ENCODE measurements at places on chromosomes 3 and 15.

GRCh38 chr3:191133359-191133758 lies 65.7 kb upstream of the OSTN start:
- DNase-seq: no peak

GRCh38 chr15:81000624-81001151 lies at the start of gene TLNRD1:
TSS of gene TLNRD1 (plus strand) at chr15:81000923. CDS start at chr15:81002272, 1,349 bp downstream.
- peak; percentile 82 for DNase-seq

DNA sequence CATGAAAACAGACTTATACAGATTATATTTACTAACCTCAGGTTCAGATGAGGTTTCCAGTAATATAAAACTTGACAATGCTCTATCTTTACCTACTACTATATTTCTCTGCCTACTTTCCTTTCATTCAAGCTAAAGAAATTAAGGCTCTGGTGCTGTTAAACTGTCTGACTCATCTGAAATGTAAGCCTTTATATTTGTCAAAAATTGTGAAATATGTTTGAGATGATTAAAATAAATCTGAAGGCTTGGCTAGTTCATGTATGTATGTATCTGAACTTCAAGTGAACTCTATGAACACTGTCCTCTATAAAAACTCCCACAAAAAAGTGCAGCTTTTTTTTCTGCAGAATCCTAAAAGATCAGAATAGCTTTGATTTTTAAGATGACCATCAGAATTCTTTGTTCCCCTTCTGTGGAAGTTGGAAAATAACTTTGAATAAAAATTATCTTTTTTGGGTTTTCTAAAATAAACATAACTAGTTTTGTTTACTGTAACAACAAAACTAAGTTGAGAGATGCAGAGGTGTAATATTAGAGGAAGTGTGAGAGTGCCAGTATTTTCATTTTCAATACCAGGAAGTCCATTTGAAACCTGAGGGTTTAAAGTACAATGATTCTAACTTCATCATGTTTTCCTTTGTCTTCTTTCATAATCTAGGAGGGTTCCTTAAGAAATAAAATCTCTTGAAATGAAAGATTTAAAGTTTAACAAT lies 42.2 kb downstream of the ILDR1 start:
- no peak for DNase-seq

- DNase-seq: no peak
These were observed 6.9 kb downstream of the XXYLT1 start for GRCh38 chr3:195263925-195264600.

DNA sequence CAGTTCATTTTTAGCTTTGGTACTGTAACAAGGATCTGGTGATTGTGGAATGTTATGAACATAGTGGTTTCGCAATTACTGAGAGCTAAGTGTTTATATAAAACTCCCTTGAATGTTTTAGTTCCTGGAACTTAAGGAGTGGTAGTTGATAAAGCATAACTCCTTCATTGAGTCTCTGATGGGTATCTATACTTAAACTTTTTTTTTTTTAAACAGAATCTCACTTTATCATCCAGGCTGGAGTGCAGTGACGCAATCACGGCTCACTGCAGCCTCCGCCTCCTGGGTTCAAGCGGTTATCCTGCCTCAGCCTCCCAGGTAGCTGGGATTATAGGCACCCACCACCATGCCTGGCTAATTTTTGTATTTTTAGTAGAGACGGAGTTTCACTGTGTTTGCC lies 11.3 kb downstream of the PRKCI start:
- DNase-seq: no peak

DNA sequence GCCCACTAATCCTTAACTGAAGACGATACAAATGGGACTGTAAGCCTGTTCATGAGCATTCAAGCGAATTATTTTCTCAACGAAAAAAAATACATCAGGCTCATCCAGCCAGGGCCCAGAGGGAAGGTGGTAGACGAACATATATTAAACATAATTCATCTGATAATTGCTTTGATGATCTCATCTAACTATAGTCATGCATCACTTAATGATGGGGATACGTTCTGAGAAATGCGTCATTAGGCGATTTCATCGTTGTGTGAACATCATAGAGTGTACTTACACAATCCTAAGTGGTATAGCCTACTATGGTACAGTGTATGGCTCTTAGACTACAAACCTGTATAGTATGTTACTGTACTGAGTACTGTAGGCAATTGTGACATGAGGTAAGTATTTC lies 10.0 kb upstream of the SPINK8 start:
- DNase-seq: no peak

Data from bone marrow (tissue), 2 donors.